ENCODE measurements at places on chromosomes 6 and 20.

GRCh38 chr6:55399351-55399750 lies 72.1 kb downstream of the GFRAL start:
- DNase-seq = no peak

- no peak for DNase-seq
Observed at GRCh38 chr6:121971931-121972335, 427.5 kb upstream of the HSF2 start.

DNA sequence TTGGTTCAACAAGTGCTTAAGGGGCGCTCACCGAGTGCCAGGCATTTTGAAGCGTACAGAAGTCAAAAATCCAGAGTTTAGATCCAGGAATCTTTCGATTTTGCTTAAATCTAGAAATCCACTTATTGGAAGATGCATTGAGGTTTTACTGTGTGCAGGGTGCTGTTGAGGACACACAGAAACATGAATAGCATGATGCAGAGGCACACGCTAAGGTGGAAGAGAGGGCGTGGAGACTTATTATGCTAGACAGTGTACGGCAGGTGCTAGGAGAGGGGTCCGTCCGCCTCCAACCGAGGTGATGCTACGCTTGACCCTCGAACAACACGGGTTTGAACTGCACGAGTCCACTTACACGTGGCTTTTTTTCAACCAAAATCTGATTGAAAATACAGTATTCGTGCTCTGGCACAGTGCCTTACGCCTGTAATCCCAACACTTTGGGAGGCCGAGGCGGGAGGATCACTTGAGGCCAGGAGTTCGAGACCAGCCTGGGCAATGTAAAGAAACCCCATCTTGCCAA lies 1.0 kb upstream of the KIF13A start:
- DNase-seq = no peak

- DNase-seq = no peak
Observed at GRCh38 chr6:140440223-140440835, 1065.9 kb upstream of the CITED2 start.

DNA sequence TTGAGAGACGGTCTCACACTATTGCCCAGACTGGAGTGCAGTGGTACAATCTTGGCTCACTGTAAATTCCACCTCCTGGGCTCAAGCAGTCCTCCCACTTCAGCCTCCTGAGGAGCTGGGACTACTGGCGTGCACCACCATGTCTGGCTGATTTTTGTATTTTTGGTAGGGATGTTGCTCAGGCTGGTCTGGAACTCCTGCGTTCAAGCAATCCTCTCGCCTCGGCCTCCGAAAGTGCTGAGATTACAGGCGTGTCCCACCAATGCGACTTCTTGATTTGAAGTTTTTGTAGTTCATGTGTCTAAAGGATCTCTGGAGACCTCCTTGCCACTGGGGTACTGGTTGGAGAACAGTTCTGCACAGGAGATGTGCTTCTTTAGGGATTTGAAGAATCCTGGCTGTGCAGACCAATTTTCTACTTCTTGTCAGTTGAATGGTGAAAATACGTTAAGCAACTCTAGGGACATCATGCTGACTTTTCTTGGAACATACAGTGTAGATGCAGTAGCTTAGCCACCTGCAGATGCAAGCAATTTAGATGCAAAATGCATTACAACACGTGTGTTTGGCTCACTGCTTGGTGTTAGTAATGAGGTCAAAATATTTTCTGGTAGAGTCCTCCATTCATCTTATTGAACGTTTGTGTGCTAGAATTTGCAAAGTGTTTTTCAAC lies 28.2 kb downstream of the SYTL3 start:
- DNase-seq = no peak

DNA sequence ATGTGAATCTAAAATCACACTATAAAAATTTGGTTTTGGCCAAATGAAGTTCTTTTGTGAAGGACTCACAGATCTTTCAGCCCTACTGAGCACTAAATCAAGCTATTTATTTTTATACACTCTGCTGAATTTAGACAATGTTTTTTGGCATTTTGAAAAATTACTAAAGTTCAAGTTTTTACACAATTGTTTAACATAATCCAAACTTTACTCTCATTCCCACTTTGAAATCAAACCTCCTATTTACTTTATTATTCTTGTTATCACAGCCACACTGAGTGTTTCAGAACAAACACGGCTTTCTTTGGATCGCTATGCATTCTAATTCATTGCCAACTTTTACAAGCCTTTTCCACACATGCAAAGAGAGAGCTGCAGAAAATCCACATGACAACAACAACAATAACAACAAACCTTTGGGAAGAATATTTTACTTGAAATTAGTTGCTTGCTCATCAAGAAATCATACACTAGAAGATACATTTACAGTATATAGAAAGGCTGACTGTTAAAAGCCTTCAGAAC lies 49.1 kb upstream of the TMEM30A start:
- no peak for DNase-seq

DNA sequence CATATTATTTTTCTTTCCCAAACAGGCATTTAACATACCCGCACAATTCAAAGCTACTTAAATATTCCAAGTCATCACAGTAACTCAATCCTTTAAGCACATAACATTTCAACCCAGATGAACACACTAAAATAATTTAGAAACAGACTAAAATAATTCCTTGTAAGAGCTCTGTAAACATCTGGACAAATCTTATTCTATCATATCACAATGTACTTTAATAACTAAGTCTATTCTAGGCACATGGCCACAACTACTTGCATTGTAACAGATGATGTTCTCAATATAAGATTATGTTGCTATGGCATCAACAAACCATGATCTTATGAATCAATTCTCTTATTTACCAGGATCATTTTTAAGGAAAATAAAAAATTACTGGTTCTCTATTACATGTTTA lies 123.2 kb upstream of the THEMIS start:
- no peak for DNase-seq

DNA sequence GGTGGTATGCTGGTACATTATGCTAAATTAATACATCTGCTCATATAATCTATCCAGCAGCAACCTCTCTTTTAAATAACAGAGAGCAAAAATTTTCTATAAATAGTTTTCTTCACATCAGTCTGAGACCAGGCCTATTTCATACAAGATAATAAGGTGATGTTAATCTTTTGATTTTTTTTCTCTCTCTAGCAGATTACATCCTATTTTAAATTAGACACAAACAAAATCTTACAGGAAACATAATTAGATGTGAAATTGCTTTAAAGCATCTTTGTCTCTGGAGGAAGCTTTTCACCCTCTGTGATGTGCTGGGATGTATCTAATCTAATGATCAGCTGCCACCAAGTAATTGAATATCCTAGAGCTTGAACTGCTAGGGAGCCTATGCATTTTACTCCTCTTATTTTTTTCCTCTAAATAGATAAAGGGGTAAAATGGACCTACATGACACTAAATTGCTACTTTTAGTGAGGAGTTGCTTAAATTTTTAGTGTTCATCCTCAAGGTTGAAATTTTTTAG lies 165.5 kb downstream of the MANEA start:
- no peak for DNase-seq

DNA sequence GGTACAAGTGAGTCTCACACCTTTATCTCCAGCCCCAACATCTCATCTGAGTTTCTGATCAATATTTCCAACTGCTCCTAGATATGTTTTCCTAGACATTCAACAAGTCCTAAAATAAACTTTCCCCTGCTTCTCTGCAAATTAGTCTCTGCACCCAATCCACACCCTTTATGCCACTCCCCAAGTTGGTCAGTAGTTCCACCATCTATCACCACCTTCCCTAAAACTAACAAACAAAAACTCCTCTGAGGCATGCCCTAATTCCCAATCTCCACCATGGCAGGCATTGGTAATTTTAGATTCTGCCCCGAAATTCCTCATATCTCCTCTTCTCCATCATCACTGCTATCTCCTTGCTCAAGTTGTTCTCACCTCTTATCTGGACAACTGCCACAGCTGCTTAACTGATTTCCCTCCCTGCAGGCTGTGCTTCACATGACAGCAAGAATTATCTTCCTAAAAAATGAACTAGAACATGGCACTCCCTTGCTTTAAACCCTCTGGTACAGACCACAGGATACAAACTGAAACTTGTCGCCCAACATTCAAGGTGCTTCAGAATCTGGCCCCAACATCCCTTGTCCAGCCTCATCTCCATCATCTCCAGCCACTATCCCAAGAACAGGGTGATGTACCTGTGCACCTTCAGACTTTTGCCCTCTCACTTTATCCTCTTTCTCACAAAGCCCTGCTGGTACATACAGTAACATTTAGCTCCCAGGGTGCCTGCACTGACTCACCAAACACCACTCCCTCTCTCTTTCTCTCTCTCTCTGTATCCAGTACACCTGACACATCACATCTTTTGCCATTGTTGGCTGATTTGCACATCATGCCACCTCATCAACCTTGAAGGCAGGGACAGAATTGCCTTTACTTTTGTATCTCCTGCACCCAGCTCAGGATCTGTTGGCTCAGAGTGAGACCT lies 55.5 kb downstream of the ZHX3 start:
- DNase-seq = no peak

- no peak for DNase-seq
Observed at GRCh38 chr6:445571-446417, 54.2 kb downstream of the IRF4 start.

DNA sequence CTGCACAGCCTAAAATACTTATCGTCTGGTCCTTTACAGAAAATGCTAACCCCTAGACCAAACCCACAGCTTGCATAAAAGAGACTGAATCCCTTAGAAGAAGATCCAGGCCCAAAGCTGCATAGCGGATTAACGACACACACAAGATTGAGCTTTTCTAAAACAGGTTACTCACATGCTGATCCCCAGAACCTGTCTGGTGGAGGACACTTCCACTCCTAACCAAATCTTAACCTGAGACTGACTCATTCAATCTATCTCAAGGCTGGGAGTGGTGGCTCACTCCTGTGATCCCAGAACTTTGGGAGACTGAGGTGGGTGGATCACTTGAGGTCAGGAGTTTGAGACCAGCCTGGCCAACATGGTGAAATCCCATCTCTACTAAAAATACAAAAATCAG lies 2.8 kb upstream of the SLPI start:
- no peak for DNase-seq

- no peak for DNase-seq
Observed at GRCh38 chr6:11398451-11399326, 138.9 kb upstream of the TMEM170B start.

DNA sequence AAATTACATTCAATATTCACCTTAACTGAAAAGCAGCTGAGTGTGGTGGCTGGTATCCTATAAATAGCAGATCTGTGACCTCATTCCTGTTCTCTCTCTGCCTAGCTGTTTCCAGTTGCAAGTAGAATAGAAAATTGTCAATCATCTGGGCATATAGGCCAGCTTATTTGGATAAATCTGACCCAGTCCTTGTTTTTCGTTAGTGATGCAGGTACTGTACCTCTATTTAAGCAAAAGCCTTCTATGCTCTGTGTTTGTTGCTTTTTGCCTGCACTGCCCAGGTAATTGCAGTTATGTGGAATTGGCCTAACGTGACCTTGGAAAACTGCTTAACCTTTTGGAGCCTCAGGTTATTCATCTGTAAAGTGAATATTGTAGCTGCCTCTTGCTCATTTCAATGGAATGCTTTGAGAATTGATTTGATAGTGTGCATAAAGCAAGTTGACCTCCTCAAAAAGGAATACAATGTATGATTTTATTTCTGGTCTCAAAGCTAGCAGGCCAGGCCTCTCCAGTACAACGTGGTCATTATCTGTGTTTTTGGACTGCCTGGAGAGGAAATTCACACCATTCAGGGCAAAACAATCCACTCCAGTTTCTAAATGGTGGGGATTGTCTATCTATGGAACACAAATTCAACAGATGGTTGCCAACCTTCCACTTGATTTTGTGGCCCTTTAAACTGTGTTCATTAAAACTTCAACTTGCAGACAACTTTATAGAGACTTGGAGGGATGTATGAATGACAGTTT lies 508.7 kb upstream of the CITED2 start:
- no peak for DNase-seq

GRCh38 chr6:108167449-108168089 lies 1.7 kb downstream of the NR2E1 start:
- DNase-seq = no peak

- DNase-seq = peak; percentile 2
Observed at GRCh38 chr20:43590036-43590391, 723 bp upstream of the IFT52 start.

DNA sequence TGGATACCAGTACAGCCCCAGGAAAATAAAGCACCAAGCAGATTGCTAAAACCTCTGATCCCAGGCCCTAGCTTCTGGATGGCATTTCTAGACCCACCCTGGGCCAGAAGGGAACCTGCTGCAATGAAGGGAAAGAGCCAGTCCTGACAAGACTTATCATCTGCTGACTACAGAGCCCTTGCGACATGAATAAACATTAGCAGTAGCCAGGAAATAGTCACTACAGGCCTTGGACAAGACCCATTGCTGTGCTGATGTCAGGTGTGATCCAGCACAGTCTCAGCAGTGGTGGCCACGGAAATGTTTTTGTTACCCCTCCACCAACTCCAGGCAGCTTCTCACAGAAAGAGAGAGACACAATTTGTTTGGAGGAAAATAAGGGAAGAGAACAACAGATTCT lies 399.3 kb downstream of the HAO1 start:
- DNase-seq = no peak

DNA sequence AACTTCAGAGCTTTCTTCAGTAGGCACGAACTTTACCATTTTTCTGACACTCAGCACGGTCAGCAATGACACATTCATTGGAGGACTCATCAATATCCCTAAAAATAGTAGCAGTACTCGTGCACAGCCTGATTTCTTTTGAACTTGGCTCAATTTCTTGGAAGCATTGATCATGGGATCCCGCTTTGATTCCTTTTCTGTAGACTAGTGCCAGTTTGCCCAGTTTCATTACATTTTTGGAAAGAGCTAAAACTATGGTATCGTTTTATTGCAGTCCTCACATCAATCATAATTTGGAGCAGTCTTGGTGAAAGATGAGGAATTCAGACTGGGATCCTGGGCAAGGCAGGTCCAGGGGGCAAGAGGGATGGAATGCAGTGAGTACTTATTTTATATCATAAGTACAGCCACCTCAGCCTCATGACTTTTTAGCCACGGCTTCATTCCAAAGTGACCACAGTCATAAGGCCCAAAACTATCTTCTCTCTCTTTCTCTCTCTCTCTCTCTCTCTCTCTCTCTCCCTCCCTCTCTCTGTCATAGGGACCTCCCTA lies 170.9 kb upstream of the AKAP12 start:
- no peak for DNase-seq

DNA sequence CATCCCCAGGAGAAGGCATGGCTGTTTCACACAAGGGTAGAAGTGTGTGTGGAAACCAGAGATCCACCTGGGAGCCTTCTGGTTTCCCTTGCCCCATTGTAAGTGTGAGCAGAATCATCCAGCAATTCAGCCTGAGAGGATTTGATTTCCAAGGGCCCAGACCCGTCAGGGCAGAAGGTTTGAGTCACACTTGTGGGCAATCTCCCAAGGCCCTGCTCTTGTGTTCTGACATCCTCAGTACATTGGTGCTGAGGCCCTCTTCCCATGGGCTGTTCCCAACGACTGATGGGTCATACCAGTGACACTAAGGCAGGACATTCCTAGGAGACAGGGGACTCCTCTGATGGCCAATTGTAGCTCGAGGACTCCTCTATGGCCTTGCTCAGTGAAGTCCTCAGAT lies 58.2 kb upstream of the POLR1H start:
- no peak for DNase-seq
